Fibroblast of lung (primary cell): ENCODE measurements at places on chromosomes 3 and 15.
A peak's percentile ranks its signal among the peaks of the same experiment; 100 is the strongest.

- no peak for DNase-seq
Observed at GRCh38 chr3:40718209-40718608, 193.4 kb downstream of the ZNF621 start.

- no peak for DNase-seq
Observed at GRCh38 chr3:54309601-54310000, 187.2 kb downstream of the CACNA2D3 start.

- peak; percentile 54 for DNase-seq
Observed at GRCh38 chr3:111541911-111542483, at the start of gene CD96. CD96 (plus strand) TSS chr3:111542197; CDS start chr3:111542249, 52 bp downstream.

DNA sequence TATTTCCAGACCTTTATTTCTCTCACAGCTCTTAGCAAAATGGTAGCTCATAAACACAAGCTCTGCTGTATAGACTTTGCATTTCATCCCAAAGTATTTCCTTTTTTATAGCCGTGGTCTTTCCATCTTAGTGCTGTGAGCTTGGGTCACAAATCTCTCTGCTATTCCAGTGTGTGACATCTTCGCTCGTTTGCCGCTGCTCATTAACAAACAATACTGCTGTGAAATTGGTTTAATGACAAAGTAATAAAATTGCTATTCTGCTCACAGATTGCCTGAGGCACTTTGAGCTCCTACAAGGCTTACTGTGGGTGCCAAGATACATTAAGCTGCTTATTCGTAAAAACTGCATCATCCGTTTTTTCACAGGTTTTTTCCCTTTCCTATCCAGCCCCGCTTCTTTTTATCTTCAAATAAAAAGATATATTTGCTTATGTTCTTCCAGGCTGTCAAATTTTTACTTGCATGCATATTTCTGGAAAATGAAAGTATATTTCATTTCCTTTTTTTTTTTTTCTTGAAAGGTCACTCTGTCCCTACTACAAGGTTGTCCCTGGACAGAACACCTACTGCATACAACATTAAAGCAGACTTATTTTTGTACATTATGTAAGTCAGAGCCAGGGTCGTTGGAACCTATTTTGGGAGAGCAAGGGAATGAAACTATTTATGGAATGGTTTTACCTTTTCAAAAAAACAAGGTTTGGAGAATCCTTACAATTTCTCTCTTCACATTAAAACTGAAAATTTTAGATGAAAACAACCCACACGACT is 174.5 kb downstream of the MEIS2 start:
- no peak for DNase-seq
